ENCODE measurements at places on chromosomes 13 and 19.
A peak's percentile ranks its signal among the peaks of the same experiment; 100 is the strongest.

DNA sequence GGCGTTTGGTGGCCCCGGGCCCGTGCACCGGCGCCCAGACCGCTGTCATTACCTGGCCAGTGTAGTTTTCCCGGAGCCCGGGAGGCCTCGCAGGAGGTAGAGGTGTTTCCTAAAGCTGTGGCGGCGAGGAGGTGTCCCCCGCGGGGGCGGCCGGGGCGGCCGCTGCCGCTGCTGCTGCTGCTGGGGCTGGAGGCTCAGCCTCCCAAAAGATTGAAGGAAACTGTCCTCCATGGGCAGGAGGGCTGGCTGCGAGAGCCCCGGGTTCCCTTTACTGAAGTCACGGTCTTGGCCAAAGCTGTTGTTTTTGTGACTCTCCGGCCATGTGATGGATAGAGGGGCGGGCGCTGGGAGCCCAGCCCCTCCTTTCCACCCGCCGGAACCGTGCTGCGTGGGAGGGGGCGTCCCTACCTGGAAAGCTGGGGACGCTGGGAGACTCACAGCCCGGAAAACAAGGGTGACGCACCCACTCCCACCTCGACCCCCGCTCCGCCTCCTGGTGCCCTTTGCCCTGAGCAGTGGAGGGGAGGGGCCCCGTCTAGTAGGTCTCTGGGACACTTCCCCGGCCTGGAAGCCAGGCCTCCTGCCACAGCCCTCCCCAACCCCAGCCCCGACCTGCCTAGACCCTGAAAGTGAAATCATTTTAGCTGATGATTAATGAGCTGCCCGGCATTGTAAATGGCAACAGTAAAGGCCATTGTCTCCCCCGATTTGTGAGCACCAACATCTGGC is at the start of gene N4BP2L1:
N4BP2L1 (minus strand) TSS at position 279 of the 729 bp plus-strand sequence; CDS start at position 231, 48 bp downstream.
- DNase-seq: peak; percentile 89

- DNase-seq: no peak
Measured at GRCh38 chr13:111865046-111865445, 201.9 kb upstream of the SOX1 start.

- DNase-seq: no peak
Measured at GRCh38 chr19:56423985-56424353, 19.8 kb downstream of the ZNF583 start.

DNA sequence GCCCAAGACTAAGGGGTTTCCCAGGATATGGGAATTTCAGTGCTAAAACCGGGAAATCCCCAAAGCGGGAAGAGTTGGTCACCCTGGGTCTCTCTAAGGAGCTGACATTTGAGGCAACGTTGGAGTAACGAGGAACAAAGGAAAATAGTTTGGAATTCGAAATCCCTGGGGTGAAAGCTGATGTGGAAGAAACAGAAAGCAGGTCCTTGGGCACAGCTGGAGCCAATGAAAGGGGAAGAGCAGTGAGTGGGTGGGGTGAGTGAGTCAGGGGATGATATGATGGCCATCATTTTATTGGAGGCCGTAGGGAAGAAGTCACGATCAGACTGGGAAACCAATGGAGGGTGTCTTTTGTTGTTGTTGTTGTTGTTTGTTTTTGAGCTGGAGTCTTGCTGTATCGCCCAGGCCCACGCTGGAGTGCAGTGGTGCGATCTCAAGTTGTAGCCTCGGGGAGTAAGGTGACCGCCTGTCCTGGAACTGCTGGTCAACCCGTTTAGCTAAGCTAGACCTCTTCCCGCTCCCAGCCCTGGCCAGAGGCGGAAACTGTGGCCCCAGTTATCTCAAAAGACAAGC is 3.4 kb upstream of the RFX2 start:
- DNase-seq: no peak

DNA sequence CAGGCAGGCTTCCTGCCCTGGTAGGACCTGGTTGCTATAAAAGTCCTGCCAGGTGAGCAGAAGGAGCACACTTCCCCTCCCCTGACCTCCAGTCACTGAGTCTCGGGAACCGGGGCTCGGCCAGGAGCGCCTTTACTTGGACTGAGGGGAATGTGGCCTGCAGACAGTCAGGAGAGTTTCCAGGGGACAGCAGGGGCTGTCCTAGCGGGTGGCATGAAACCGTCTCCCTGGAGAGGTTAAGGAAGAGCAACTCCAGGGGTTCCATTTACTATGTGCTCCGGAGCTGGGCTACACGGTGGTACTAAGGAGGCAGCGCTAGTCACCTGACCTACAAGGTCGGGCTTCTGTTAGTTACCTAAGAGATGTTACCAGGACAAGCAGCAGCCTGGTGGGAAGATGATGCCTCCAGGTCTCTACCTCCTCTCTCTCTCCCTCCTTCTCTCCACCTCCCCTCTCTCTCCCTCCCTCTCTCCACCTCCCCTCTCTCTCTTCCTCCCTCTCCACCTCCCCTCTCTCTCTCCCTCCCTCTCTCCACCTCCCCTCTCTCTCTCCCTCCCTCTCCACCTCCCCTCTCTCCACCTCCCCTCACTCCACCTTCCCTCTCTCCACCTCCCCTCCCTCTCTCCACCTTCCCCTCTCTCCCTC is 4.1 kb upstream of the CNOT3 start:
- DNase-seq: no peak

DNA sequence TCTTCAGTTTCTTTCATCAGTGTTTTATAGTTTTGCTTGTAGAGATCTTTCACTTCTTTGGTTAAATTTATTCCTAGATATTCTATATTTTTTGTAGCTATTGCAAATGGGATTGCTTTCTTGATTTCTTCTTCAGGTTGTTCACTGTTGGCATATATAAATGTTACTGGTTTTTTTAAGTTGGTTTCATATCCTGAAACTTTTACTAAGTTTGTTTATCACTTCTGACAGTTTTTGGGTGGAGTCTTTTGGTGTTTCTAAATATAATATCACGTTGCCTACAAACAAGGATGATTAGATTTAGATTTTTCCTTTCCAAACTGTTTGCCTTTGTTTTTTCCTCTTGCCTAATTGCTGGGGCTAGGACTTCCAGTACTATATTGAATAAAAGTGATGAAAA is 109.7 kb downstream of the PAN3 start:
- no peak for DNase-seq

DNA sequence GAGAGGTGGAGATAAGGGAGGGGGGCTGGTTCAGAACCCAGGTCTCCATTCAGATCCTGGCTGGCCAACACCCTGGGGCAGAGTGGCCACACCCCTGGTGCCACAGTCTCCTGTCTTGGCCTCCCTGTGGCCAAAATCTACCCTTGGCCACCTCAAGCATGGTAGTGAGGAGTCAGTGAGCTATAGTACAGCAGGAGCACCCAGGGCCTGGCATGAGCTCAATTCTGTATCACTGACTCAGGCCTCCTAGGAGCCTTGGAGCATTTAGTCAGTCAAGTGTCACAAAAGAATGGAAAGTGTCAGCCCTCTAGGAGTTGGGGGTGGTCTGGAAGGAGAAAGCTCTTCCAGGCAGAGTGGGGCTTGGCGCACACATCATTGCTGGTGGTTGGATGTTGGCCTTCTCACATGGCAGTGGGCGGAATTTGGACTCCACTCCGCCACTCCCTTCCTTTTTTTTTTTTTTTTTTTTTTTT is 6.6 kb upstream of the CD79A start:
- peak; percentile 65 for DNase-seq

DNA sequence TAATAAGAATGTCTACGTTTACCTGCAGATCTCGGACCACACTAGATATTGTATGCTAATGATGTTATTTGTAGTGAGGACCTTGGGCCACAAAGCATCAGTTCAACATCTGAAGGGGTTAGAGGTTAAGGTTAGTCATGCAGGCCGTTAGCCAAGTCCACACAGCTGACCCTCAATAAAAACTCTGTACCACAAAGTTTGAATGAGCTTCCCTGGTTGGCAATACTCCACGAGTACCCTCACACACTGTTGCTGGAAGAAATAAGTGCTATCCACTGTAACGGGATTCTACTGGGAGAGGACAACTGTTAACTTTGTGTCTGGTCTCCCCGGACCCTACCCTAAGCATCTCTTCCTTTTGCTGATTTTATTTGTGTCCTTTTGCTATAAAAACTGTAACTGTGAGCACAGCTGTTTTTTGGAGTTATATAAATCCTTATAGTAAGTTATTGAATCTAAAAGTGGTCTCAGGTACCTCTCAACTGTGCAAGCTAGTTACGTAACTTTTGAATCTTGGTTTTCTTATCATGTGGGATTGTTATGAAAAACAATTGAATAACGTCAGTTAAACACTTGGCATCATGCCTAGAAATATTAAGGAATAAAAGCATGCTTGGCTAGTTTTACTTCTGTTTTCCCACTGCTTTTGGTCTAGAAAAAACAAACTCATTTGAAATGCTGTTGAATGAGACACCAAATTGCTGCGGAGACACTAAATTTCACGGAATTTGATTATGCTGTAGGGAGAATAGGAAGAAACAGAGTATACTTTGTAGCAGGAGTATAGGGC is 181.5 kb downstream of the DNAJC3 start:
- DNase-seq: no peak

DNA sequence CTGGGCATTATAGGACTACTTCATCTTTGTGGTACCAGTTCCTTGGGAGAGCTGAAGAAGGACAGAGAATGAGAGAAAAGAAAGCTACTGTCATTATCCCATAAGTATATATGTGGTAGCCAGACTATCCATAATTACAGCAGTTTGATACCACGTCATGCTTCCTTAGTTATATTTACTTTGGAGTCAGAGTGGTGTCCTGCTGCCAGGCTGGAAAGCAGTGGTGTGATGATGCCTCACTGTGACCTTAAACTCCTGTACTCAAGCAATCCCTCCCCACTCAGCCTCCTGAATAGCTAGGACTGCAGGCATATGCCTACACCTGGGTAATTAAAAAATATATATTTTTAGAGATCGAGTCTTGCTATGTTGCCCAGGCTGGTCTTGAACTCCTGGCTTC is 57.8 kb downstream of the WTIP start:
- DNase-seq: no peak

DNA sequence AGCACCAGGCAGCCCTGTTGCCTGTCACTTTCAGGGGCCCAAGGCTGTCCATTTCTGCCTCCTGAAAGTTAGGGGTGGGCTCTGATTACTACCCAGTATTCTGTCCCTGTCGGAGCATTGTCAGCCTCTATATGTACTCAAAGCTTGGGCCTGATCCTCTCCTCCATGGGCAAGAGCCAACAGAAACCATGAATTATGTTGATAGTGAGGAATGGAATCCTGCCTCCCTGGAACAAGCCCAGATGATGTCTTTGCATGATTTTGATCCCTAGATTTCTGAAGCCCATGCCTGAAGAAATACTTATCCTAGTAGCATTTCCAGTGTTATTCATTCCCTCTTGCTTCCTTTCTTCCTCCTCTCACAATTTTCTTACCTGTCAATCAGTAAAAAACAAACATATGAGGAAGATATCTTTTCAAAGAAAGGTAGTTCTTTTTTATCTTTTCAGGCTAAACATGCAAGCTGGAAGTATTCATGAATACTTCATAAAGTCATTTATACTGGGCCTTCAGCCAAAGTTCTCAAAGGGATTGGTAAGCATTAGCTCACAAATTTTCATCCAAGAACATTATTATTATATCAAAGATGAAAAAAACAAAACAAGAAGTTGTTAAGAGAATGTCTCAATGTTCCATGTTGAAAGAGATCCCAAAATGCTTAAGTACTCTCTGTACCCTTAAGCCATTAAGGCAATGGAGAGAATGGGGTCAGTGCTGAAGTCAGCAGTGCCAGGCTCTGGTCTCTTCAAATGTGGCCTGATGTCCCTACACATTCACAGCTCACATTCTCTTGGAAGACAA is 171.7 kb downstream of the NHLRC3 start:
- no peak for DNase-seq

- no peak for DNase-seq
Measured at GRCh38 chr19:6790194-6791128, 18.0 kb downstream of the VAV1 start.

DNA sequence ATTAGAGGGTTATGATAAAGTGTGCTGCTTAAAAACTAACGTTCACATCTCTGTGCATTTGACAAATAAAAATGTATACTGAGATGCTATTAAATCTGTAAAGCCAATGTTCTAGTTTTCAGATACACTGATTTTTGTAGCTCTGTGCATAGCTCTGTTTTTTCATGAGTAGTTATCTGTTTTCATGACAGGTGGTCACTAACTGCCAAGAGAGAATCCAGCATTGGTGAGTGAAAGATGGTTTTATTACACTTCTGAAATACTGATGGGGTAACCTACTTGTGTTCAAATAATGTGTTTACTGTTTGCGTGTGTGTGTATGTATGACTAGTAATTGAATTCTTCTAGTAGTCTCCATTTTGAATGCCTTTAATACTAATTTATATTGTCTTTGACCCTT is 29.0 kb downstream of the URI1 start:
- DNase-seq: no peak

DNA sequence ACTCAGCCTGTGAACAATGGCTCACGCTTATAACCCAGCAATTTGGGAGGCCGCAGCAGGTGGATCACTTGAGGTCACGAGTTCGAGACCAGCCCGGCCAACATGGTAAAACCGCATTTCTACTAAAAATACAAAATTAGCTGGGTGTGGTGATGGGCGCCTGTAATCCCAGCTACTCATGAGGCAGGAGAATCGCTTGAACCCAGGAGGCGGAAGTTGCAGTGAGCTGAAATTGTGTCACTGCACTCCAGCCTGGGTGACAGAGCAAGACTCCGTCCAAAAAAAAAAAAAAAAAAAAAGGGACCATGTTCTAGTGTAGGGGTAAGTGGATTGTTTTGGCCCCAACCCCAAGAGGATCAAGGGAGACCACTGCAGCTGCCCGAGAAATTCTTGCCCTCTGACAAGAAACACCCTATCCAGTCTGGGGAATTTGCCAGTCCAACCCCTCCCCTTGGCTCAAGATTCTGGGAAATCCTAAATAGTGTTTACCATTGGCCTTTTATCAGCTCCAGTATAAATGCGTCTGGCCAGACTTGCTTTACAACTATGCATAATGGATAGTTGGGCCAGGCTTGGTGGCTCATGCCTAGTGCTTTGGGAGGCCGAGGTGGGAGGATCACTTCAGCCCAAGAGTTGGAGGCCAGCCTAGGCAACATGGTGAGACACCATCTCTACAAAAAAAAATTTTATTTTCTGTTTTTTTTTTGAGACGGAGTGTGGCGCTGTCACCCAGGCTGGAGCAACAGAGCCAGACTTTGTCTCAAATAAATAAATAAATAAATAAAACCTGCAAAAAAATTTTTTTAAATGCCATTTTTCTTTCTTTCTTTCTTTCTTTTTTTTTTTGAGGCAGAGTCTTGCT is 5.1 kb upstream of the DHDH start:
- DNase-seq: no peak

GRCh38 chr19:49498475-49498874 is 2.2 kb downstream of the RPS11 start:
- DNase-seq: peak; percentile 62

- DNase-seq: no peak
Measured at GRCh38 chr13:38180670-38181069, 169.0 kb upstream of the UFM1 start.
